EL (cell line): ENCODE measurements at places on chromosomes 1 and 21.
A peak's percentile ranks its signal among the peaks of the same experiment; 100 is the strongest.

DNA sequence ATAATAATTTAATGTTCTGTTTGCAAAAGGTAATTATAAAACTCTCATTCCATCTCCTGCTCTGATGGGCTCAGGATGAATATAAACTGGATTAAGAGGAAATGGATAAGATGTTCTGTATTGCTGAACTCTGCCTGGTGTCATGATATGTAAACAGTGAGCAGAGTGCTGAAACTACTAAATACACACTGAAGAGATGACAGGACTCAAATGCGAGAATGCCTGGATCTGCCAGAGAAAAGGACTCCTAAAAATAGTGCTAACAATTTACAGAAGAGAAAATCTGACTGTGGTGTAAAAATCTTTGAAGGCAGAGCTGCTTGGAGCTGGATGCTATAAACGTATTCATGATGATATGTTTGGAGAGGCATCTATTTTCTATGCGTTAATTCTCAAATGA, 303.2 kb downstream of the RWDD3 start:
- DNase-seq: no peak

GRCh38 chr1:71128060-71128459, 47.2 kb upstream of the ZRANB2 start:
- DNase-seq: no peak

DNA sequence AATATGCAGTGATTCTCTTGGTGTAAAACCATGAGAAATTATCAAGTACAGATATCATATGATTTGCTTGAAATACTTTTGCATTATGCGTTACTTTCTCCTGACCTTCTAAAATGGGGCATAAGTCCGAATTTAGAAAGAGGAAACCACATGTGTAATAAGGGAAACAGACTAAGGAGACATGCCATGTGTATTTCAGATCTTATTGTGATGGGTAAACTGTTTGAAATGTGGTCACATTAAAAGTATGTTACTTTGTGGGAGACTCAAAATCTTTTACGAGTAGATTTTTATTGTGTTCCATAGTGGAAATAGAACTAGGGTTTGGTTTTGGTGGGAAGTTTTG, 173.0 kb downstream of the NFIA start:
- no peak for DNase-seq

DNA sequence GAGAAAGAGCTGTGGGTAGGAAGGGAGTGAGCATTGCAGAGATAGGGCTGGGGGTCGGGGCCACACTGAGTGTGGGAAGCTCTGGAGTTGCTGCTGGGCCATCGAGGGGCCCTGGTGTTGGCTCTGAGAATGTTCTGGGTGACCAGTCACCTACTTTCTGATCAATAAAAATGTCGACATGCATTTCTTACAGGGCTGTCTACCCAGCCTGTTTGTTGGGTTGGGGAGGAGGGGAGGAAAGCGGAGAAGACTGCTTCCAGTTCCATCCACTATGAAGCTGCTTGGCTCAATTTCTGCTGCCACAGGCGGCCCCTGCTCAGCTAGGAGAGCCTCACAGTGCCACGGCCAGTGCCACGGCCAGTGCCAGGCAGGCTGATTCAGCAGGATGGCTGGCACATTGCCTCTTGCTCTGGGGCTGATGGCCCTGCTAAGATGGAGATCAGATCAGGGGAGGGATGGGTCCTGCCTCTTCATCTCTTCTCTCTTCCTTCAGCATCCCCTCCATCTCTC, 3.0 kb upstream of the PADI3 start:
- DNase-seq: no peak

GRCh38 chr21:33028773-33029384, 3.1 kb downstream of the OLIG2 start:
- DNase-seq: no peak

GRCh38 chr1:45746922-45747321, 3.5 kb downstream of the IPP start:
- DNase-seq: no peak

DNA sequence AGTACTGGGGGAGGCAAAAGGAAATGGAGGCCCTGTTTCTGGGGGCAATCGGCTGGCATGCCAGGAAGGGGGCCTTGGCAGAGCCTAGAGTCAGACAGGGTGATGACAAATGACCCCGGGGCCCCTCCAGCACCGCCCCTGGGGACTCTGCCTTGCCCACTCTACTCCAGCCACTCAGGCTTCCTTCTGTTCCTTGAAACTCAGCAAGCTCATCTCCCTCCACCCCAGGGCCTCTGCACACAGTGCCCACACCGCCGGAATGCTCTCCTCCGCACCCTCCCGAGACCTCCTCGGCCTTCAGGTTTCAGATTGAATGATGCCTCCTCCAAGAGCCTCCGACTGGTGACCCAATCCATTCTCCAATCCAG, 122.5 kb upstream of the ZBTB40 start:
- no peak for DNase-seq

- peak; percentile 87 for DNase-seq
These were observed 97.9 kb upstream of the RAB3GAP2 start for GRCh38 chr1:220370041-220370700.

DNA sequence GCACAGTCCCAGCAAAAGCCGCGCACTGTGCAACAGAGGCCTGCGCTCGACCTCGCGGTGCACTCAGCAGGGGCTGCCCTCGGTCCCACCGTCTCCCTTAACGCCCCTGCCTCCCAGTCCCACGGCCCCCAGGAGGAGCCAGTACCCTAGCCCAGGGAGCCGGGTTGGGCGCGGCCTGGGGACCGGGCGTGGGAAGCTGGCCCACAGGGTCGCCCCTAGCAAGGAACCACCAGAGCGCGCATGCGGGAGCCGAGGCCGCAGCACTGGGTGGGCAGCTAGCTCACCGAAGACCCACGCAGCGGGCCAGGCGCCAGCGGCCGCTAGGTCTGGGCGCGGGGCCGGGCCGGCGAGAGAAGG, 21.6 kb upstream of the ZNF678 start:
- no peak for DNase-seq

DNA sequence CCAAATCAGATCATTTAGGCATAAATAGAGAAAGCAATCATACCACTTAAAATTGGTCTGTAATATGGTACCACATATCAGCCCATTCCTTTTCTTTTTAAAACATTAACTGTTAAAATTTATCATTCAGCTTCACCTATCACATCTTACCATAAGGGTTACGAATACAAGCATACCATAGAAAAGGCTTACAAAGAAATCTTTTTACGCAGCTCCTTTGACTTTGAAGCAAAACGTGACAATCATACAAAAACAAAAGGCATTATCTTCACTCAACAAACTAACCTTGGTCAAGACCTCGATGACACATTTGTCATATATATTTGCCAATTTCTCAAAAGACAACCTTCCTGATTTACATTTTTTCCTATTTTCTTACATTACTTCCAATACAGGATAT, 169.0 kb downstream of the SMYD3 start:
- no peak for DNase-seq
